ENCODE measurements at places on chromosomes 13 and 19. TPM values are rescaled to one million over a fixed set of nuclear protein-coding genes. Genes with fewer than 3 reads are reported as not detected.

- DNase-seq, result no peak
Measured at GRCh38 chr13:113155201-113155600, 3.2 kb upstream of the PROZ start.

SPACA4 gene
- not detected for polyA plus RNA-seq

GRCh38 chr13:31885994-31886393 lies 145.6 kb upstream of the FRY start:
- DNase-seq, result no peak

IGSF23 gene
- polyA plus RNA-seq, result not detected

DNA sequence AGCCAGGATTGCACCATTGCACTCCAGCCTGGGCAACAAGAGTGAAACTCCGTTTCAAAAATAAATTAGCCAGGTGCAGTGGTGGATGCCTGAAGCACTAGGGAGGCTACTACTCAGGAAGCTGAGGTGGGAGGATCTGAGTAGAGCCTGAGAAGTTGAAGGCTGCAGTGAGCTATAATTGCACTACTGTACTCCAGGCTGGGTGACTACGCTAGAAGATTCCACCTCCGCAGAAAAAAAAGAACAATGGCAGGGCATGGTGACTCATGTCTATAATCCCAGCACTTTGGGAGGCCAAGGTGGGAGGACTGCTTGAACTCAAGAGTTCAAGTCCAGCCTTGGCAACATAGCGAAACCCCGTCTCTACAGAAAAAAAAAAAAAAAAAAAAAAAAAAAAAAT lies 20.5 kb downstream of the HAUS8 start:
- DNase-seq, result no peak

OVOL3 gene
- not detected for polyA plus RNA-seq

GRCh38 chr19:49856574-49857021 lies 5.6 kb downstream of the PTOV1 start:
- DNase-seq, result no peak

DNA sequence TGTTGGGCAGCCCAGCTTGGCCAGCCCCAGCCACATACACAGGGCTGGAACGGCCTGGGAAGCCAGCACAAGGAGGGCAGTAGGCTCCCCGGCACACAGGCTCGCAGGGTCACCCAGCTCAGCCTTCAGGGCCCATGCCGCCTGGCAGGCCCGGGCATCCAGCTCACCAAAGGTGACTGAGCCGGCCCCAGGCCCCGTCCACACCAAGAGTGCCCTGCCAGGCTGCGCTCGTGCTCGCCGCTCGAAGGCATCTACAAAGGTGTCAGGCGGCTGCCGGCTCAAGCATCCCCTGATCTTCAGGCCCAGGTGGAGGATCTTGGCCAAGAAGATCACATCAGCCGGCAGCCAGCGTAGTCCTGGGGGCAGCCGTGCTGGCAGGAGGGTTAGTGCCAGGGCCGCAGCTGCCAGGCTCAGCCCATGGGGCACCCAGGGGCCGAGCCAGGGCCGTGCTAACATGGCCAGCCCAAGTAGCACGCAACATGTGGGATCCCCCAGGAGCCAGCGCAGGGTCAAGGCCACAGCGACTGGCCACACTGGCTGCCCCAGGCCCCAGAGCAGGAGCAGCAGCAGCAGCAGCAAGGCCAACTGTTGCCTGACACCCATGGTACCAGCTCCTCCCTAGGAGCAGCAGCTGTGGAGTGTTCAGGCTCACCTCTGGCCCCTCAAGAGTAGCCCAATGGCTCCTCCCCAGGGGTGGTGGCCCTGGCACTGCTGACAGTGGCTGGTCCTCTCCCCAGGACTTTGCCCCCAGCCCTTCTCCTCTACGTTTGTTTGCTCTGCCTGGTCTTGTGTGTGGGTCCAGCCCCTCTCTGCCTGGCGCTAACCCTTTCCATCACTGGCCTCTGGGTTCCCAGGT lies at the start of gene SLC27A5:
SLC27A5 (minus strand) TSS at position 640 of the 856 bp plus-strand sequence; CDS start at position 603, 37 bp downstream.
- no peak for DNase-seq

- no peak for DNase-seq
Measured at GRCh38 chr19:15563931-15564330, 51.1 kb upstream of the CYP4F8 start.

MBD3L2 gene
- polyA plus RNA-seq, result not detected

APOC1 gene
- polyA plus RNA-seq, result not detected

- DNase-seq, result peak; percentile 49
Measured at GRCh38 chr19:8487137-8487851, 15.1 kb downstream of the PRAM1 start.

- no peak for DNase-seq
Measured at GRCh38 chr19:35609851-35610353, 2.6 kb upstream of the HAUS5 start.

- no peak for DNase-seq
Measured at GRCh38 chr13:29761815-29762214, 88.6 kb downstream of the UBL3 start.

- no peak for DNase-seq
Measured at GRCh38 chr19:5814123-5814851, 9.4 kb downstream of the NRTN start.

CCDC9 gene
- polyA plus RNA-seq, result 10.8 TPM

DNA sequence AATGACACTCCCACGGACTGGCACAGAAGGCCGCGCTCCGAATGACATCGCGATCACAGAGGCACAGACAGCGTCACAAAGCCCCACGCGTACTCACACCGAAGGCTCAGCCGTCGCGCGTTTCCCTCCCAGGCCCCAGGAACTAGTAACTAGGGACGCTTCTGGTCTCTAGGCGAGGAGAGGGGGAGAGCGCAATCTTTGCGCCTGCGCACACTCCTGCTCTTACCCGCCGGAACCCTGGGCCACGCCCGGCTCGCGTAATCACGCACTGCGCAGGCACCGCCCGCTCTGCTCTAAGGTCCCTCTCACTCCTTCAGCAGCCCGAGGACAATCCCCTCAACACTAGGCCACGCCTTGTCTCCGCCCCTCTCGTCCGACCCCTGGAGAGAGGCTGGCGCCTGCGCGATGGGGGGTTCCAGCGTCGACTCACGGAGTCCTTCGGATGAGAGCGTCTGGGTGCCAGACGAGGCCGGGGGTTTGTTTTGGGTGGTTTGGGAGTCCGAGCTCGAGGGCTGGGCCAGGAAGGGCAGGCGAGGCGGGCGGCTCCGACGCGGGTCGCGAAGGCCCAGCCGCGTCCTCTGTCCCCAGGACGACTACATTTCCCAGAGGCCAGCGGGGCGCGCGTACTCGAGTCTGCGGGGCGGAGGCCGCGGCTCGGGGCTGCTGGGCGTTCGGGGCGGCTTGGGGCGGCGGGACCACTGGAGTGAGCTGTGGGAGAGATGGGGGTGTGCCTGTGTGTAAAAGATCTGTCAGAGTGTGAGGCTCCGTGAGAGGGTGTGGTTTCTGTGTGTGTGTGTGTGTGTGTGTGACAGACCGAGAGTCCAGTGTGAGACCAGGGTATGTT lies at the start of gene ZNF471:
ZNF471 (plus strand) TSS at position 410 of the 844 bp plus-strand sequence. CDS start 3,717 bp downstream, outside the sequence.
- peak; percentile 83 for DNase-seq

ERICH4 gene
- polyA plus RNA-seq, result not detected

DNA sequence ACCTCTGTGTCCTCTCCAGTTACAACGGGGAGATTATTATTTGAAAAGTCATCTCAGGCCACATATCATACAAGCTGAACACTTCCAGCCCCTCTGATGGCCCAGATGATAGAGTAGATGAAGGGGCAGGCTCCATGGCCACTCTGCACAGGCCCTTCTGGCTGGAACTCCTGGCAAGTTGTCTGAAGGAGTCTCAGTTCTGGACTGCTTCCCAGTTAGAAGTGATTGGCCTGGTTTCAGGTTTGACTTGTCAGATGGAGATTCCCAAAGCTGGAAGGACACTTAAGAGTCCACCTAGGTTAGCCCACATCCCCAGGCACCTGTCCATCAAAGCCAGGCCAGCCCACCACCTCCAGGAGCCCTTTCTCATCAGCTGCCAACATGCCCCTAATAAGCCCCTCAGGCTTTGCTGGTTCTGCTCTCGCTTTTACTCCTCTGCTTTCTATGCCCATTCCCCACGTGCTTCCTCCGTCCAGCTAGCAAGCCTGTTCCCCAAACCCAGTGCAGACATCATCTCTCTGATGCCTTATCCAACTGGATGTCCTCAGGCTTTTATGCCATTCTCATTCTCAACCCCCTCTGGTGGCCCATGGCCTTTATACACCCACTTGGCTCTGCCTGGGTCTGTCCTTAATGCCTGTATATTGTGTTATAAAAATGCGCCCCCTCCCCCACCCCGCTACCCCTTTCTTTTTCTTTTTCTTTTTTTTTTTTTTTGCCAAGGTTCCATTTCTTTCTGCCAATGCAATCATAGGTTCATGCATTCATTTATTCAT lies 56.5 kb downstream of the HSPH1 start:
- DNase-seq, result no peak

VSTM2B gene
- not detected for polyA plus RNA-seq

IFNL1 gene
- polyA plus RNA-seq, result not detected
